ENCODE measurements at places on chromosomes 6 and 20.

DNA sequence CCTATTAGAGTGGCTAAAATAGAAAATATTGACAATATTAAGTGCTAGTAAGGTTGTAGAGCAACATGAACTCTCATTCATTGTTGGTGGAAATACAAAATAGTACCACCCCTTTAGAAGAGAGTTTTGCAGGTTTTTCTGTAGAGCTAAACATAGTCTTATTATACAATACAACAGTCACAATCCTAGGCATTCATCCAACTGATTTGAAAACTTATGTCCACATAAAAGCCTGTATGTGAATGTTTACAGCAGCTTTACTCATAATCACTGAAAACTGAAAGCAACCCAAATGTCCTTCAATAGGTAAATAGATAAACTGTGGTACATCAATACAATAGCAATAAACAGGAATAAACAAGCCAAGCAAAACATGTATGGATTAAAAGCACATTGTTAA, 162.6 kb upstream of the PRND start:
- DNase-seq: no peak

- DNase-seq: peak; percentile 71
Measured at GRCh38 chr20:48739395-48740291, 88.2 kb downstream of the PREX1 start.

DNA sequence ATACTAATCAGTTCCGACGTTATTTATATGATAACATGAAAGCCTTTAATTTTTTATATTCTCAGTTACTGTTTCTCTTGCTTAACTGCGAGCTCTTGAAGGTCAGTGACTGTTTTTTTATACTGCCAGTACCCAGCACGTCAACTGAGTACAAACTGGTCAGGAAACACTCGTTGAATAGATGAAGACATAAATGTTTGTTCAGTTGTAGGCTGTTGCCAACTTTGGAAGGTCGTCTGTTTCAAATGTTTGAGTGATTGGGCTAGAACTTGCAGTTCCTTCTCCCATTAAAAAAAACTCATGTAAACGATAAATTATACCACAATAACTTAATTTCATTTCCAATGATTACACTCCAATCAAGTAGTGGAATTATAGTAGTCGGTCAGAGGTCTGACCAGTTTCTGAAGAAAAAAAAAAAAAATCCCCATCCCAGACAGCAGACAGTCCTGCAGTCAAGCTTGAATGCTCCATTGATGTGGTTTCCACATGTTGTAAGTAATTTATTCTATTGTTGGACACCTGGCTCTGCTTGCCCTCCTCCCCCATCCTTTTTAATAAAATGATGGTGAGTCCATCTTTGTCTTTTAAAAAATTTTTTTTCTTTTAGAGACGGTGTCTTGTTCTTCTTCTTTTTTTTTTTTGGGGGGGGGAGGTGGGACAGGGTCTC, 81.1 kb downstream of the SASH1 start:
- DNase-seq: no peak

DNA sequence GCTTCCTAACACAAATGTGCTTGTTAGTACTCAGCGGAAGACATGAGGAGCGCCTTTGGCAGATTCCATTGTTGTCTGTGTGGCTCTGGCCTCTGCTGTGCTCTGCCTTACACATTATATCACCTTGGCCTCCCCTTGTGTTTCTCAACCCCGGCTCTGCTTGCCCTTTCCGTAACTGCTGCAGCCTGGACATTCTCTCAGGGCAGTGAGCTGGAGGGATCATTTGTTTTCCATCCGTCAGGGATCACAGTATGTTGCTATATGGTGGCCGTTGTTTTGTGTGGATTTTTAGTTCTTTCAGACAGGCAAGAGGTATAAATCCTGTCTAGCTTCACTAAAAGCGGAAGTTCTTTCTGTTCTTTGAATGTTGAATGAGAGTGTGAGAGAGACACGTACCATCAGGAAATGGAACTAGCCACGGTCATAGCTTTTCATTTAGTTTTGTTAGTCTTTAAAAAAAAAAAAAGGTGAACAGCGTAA, 175.1 kb downstream of the JARID2 start:
- no peak for DNase-seq

- DNase-seq: peak; percentile 76
Measured at GRCh38 chr6:14121936-14122344, 4.4 kb downstream of the CD83 start.

DNA sequence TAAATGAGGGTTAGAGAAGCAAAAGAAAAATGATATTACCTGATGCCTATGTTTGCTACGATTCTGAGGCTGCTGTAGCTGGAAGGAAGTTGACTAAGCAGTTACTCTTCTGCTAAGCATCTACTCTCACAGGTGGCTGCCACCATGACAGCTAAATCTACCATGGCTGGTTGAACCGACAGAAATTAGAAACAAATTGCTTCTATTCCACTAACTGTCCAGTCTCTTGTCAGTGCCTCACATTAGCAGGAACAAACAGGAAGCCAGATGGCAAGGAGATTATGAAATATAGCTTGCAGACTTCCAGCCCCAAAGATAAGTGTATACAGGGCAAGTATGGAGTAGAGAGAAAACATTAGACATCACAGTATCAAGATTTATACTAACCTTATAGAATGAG, 59.4 kb upstream of the TMEM200A start:
- DNase-seq: no peak

GRCh38 chr6:36808634-36809033, 30.6 kb downstream of the CPNE5 start:
- no peak for DNase-seq

DNA sequence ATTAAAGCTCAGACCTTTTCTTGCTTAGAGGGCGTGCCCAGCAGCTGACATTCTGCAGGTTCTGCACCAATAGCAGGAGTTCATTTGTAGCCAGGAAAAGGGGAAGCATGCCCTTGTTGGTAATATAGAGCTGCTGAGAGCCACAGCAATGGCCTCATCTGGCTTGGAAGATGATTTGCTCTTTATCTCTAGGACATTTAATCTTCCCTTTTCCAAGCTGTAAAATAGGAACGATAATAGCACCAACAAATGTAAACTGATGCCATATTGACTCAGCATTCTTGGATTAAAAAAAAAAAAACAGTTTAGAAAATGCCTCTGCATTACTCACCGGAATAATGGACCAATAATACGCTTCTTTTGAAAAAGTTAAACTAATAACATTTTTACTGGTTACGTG, 93.4 kb upstream of the SLC2A12 start:
- no peak for DNase-seq

GRCh38 chr20:46951405-46951804, 56.8 kb downstream of the EYA2 start:
- DNase-seq: no peak

All from activated CD4-positive, alpha-beta T cell treated with anti-CD3 and anti-CD28 coated beads, Interleukin-2, Interleukin-4, amounts not matched to agents 100 ng/mL and 50 ng/mL, durations not matched to agents 16 hours and 8 hours (primary cell).